Activated naive CD4-positive, alpha-beta T cell (primary cell): ENCODE measurements at places on chromosomes 1 and 21.

GRCh38 chr1:23618586-23619083 lies 59.3 kb upstream of the ID3 start:
- DNase-seq, result no peak

DNA sequence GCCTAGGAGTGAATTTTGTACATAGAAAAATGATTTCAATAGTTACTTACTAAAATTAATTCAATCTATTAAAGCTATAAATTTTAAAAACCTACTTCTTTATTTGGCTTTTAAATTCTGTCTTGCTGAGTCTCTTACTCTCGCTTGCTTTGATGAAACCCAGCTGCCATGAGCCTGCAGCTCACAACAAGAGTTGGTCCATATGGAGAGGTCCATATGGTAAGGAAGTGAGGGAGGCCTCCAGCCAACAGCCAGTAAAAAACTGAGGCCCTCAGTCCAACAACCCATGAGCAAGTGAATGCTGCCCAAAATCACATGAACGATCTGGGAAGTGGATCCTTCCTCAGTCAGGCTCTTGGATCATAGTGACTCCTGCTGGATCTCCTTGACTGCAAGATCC lies 89.9 kb upstream of the CXADR start:
- DNase-seq, result no peak

- no peak for DNase-seq
Observed at GRCh38 chr1:64878090-64878489, 88.3 kb downstream of the JAK1 start.

DNA sequence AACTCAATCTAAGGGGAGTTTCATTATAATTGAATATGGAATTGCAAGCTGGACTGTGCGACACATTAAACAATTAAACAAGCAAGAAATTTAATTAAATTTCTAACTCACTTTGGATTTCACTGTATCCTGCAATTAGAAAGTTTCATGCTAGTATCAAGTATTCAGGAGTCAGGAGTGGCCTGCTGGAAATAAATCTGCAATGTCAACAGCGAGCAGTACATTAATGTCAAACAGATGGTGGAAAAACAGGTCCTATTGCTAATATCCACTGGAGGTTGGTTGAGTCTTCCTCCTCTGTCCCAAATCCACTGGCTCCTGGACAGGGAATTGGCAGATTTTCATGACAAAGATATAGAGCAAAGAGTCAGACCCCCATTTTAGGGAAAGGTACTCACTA lies 237.1 kb downstream of the VAV3 start:
- no peak for DNase-seq

GRCh38 chr1:40303790-40304189 lies 13.3 kb downstream of the COL9A2 start:
- no peak for DNase-seq

GRCh38 chr1:153404768-153405167 lies 11.6 kb upstream of the S100A7A start:
- no peak for DNase-seq

GRCh38 chr1:201752333-201752732 lies 76.6 kb upstream of the IPO9 start:
- no peak for DNase-seq

- DNase-seq, result no peak
Observed at GRCh38 chr1:228392111-228392936, 14.3 kb downstream of the TRIM11 start.

GRCh38 chr21:45580181-45580575 lies 37.9 kb upstream of the SLC19A1 start:
- no peak for DNase-seq

DNA sequence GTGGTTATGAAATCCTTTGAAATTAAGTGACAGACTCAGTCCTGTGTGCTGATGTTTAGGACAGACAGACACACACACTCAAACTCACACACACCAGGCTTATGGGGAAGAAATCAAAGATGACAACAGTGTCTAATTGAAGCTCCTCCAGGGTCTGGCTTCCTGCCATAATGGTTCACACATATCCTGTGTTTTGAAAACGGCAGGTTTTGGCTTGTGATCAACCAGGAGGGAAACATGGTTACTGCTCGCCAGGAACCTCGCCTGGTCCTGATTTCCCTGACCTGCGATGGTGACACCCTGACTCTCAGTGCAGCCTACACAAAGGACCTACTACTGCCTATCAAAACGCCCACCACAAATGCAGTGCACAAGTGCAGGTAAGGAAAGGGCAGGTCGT lies 4.6 kb downstream of the MTARC1 start:
- DNase-seq, result no peak

- no peak for DNase-seq
Observed at GRCh38 chr1:179871940-179872339, 5.7 kb downstream of the TOR1AIP2 start.

GRCh38 chr1:83077411-83077810 lies 921.5 kb downstream of the TTLL7 start:
- no peak for DNase-seq

DNA sequence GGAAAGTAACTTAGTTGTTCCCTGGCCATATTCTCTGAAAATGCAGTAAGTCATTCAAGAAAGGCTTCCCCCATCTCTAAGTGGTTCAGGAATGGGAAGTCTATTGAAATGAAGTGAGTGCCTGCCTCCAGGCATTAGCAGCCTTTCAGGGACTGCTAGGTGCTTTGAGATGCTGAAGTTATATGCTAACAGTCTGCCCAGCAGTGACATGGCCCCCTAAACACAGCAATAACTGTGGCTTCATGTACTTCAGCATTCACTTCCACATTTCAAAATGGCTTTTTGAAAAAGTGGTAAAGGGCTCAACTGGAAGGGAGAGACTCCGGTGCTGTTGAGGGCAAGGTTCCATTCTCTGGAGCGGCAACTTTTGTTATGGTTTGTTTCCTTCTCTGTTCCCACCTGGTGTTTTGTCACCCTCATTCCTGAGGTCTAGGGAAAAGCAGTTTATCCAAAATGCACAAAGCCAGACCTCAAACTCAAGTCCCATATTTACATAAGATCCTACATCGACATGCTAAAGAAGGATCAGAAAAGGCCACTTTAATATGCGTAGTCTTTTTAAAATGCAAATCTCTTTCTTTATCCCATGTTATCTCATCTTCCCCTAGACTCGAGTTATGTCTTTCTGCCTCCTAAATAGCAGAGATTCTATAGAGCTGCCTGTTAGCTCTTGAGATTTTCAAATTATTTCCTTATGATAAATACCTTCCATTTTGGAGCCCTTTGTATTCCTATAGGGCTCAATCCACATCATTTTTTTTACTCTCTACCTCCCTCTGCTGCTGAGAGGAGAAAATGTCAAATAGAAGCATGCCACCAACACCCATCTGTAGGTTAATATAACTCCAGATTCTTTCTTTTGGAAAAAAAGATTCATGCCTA lies 34.2 kb upstream of the LRRC8C start:
- DNase-seq, result no peak

DNA sequence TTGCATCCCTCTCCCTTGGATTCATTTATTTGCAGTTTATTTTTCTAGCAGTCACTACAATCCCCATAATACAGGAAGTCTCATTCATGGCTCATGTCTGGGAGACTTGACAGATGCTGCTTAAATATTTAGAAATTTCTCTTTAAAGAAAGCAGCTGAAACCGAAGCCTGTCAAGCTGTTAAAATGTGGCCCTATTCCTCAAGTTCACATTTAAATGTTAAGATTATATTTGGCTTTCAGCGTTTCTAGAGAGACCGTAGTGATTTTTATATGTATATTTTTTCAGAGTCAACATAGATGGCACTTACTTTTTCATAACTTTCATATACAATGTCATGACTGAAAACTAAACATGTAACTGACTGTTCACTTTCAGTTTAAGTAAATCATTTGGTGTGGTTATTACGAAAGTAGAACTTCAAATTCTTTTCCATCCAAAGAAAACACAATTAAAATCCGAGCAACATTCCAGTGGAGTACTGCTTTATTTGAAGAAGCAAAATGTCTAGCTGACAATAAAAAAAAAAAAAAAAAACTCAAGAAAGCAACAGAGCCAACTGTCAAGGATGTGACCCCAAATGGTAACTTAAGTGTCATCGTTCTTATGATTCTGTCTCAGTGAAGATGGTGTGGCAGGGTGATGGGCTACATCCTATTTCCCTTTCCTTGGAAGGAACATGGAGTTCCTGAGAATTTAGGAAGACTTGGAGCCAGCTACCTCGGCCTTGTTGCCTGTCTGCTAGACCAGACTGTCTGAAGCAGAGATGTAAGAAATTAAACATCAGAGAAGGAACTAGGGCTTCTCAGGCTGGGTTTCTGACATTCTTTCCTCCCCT lies 37.8 kb downstream of the MIS18A start:
- DNase-seq, result no peak

DNA sequence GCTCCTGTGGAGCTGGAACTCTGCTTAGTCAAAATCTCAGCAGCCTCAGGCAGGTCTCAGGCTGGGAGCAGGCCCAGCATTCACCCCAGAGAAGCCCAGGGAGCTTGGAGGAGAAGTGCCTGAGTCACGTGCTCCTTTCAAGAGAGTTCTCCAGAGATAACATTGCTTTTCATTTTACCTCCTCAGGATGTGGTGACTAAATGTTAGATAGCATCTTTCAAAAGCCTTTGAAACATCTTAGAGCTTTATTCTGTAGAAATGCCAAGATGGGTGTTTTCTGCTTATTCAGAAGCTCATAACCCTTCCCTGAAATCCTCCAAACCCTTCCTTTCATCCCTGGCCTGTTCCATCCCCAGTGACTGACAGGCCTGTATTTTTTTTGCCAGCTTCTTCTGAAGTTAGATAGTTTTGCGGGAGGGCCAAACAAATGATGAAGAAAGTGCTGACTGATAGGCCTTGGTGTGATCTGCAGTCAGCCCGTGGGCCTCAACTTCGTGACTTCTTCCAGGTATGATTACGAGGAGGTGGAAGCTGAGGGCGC lies 58.0 kb downstream of the PGM1 start:
- peak; percentile 3 for DNase-seq

GRCh38 chr1:182698971-182699370 lies 14.6 kb upstream of the RGS8 start:
- DNase-seq, result no peak

GRCh38 chr1:225934711-225935110 lies 6.3 kb downstream of the LEFTY2 start:
- no peak for DNase-seq

GRCh38 chr1:201128476-201128875 lies 1.5 kb upstream of the ASCL5 start:
- DNase-seq, result no peak

DNA sequence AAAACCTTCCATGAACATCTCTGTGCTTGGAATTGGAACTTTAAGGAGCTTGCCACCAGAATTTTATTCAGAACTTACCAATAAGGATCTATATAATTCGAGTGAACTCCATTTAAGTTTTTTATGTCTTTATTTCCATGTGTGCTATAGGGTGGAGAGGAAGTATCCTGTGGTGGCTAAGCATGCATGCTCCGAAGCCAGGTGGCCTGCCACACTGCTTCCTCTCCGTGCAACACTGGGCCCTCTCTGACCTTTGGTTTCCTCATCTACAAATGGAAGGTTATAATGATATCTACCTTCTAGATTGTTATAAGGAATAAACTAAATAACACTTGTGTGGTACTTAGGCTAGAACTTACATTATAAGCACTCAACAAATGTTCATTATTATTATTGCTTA lies 382.1 kb downstream of the PTPRC start:
- no peak for DNase-seq

DNA sequence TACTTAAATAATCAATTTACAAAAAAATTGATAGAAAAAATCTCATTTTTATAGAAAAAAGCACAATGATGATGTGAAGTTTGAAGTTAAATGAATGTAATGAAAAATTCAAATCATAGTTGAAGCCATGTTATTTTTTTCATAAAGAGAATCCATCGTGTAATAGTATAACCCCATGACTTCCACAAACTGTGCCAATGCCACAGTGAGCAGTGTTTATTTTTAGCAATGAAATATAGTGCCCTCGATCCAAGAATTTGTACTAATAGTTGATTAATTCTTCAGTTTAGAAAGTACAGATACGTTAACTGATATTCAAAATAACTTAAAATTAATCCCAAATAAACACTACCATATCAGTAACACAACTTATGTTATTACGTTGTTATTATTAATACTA lies 225.9 kb downstream of the PTPRC start:
- DNase-seq, result no peak

DNA sequence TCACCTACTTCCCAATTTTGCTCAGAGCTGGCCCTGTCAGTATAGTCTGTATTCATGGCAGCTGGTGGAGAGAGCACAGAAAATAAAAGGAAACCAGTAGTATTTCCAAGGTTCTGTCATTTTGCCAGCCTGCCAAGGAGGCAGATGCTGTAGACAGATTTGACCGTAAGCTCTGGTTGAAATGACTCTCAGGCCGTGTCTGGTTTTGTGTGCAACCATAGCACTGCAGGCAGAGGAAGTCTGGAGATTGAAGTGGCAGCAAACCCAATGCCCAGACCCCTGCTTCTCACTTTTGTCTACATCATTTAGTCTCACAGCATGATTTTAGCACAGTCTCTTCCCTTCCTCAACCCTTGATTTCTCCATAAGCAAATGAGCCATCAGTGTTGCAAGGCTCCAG lies 291.7 kb downstream of the PAPPA2 start:
- no peak for DNase-seq

- no peak for DNase-seq
Observed at GRCh38 chr1:61237659-61238358, 155.4 kb downstream of the NFIA start.

DNA sequence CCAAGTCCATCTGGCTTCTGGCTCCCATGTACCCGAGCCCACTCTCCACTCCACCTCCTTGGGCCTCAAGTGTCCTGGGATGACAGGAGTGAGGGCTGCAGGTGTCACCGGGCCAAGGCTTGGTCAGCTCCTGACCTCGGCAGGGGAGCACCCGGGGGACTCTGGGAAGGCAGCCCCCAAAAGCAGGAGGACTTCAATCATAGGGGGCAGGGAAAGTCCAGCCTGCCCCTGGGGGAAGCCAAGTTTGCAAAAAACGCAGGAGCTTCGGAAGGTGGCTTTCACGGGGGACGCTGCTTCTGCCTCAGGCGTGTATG lies 56.8 kb downstream of the KCNAB2 start:
- no peak for DNase-seq

DNA sequence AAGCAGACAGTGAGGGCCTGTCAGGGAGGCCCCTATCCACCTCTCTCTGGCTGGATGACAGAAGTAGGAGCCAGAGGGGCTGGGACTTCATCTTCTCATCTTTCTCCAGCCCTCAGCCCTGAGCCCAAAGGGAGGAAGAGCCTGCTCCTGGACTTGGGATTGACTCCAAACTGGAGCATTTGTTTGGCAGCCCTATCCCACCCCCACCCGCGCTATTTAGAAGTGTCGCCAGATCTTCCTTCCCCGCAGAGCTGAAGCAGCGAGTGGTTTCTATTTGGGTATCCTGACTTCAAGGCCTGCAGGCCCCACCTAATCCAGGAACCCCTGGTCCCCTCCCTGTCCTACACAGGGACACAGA lies 9.6 kb downstream of the NES start:
- DNase-seq, result no peak
